Cardiac muscle cell (in vitro differentiated cells and primary cell): ENCODE measurements at places on chromosomes 11 and 22. TPM values are rescaled to one million over a fixed set of nuclear protein-coding genes. Genes with fewer than 3 reads are reported as not detected.
A peak's percentile ranks its signal among the peaks of the same experiment; 100 is the strongest.

Gene ZNF74
- 35.6 and 90.9 TPM in 2 replicates for total RNA-seq

Gene SIDT2
- total RNA-seq: 27.1 and 32.9 TPM in 2 replicates

GRCh38 chr11:19675397-19675796 lies 37.2 kb upstream of the NAV2 start:
- H3K27me3 ChIP-seq: peaks cover 73% of the 10 kb centered on the region
- no peak for DNase-seq
- no peak overlapping the region for H3K27ac ChIP-seq

GRCh38 chr11:122108192-122108799 lies 7.7 kb downstream of the BLID start:
- no peaks in the 10 kb centered on the region for H3K36me3 ChIP-seq
- H3K4me3 ChIP-seq: no peak overlapping the region
- H3K27me3 ChIP-seq: no peaks in the 10 kb centered on the region
- DNase-seq: peak; percentile 58

- no peaks in the 10 kb centered on the region for H3K36me3 ChIP-seq
- no peak overlapping the region for H3K4me3 ChIP-seq
- no peaks in the 10 kb centered on the region for H3K27me3 ChIP-seq
- no peak overlapping the region for H3K27ac ChIP-seq
- peak; percentile 48 for DNase-seq
Measured at GRCh38 chr11:56846631-56847576, 98.4 kb upstream of the OR9G4 start.

DNA sequence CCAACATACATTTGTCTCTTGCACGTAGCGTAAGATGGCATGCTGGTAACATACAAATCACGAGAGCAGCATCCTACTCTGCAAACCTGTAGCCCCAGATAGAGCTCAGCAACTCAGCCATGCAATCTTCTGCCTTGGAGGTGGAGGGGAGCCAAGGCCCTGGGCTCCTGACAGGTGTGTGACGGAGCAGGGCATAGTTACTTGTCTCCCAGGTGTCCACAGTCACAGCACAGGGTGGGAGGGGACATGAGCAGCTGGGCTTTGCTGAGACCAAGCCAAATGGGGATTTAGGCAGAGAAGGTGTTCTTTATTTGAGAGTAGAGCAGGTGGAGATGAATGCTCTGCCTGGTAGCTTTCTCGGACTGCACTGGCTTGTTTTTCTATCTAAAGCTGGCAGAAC lies 111.7 kb downstream of the TEAD1 start:
- peaks cover 25% of the 10 kb centered on the region for H3K4me1 ChIP-seq
- no peak overlapping the region for H3K4me3 ChIP-seq
- peaks cover 2% of the 10 kb centered on the region for H3K36me3 ChIP-seq
- no peak overlapping the region for H3K27ac ChIP-seq
